ENCODE measurements at places on chromosomes 11 and 22.

DNA sequence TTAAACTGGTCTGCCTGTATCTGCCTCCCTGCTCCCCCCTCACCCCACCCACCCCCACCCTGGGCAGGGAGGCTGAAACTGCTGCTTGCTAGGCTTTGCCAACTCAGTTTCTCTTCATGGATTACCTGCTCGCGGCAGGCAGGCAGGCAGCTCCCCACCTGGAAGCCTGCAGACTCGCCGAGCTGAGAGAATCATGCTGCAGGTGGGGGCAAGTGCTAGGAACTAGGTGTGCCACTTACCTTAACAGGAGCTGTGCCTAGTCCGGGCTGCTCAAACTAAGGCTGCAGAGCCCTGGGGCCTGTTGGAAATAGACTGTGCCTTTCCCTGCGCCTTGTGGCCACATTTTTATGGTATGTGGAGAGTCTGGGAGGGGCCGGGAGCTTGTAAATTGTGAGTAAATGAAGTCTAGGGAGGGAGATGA lies 30.3 kb downstream of the MARK2 start:
- no peak for DNase-seq

DNA sequence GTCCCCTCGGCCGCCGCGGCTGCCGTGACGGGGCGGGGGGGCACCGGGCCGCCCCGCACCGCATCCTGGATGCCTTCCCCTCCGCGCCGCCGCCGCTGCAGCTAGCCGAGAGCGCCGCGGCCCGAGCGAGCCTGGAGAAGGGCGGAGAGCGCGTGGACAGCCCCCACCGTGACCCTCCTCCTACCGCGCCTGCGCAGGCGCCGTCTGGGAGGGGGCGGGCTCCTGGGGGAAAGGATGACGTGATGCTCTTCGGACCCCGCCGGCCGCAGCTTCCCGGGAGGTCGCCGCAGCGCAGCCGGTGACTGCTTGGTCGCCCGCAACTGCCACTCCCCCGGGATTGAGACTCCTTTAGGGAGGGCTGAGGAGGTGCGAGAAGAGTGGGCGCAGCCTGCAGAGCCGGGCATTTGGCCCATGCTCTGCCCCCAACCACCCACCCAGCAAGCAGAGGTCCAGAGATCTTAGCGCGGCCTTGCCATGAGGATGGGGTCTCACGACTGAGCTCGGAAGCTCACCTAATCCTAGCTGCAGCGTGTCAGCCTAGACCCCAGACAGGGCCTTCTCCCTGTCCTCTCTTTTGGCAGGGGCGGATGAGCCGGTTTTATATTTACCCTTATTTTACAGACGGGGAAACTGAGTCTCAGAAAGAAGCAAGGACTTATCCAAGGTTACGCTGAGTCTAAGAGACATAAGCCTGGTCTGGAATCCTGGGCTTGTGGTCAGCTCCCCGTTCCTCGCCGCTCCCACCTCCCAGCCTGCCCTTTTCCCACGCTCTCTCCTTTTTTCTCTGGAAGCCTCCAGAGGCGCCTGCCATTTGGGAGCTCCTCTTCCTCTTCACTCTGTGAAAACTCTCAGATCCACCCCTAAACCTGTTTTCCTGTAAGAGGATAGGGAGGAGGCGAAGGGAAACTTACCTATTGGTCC lies at the start of gene DENND5A:
Gene DENND5A, minus strand, starts transcription at position 140 of the 921 bp plus-strand sequence. CDS start 281 bp downstream, outside the sequence.
- peak; percentile 98 for DNase-seq

DNA sequence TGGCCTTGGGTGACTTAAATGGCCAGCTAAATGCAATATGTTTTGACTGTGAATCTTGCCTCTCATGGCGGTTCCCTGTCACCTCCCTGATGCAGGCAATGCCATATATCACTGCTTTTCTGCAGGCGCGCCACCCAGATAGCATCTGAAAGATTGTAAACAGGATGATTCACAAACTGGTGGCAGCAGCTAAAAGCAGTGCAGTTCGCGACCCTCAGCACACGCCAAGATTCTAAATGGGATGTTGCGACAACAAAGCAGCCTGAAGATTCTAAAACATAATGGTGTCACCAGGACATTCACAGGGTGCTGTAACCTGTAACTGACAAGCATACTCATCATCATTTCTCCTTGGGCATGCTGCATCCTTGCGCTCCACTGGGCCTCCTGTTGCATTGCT lies 440.4 kb upstream of the CADM1 start:
- DNase-seq, result no peak

GRCh38 chr22:38201371-38201710 lies 453 bp upstream of the MAFF start:
- no peak for DNase-seq

DNA sequence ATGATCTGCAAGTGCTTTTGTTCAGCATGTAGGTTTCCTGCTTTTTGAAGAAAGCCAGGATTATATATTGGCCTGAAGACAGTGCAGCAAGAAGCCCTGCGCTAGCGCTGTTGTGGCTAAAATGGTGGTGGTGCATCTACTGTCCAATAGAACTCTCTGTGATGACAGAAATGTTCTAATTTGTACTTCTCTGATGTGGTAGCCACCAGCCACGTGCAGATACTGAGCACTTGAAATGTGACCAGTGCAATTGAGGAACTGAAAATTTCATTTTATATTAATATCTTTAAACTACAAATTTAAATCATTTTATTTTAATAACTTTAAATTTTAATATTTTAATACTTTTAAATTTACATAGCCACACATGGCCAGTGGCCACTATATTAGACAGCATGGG lies 73.0 kb upstream of the PAX6 start:
- no peak for DNase-seq

DNA sequence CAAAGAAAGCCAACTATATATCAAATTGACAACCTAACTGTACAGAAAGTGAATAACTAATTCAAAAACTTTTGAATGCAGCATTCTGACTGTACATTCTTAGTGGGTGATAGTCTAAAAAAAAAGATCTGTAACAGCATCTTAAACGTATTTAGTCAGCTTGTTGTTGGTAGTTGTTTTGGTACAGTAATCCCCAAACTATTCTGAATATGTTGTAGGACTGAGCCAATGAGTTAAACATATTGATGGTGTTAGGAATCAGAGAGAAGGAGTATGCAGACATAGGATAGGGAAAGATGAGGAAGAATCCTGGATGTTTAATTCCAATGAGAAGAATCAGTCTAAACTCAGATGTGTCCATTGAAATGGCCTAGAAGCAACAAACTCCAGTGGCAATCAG lies 41.9 kb upstream of the KIRREL3 start:
- no peak for DNase-seq

- no peak for DNase-seq
These were observed 24.9 kb downstream of the CD44 start for GRCh38 chr11:35163702-35164496.

DNA sequence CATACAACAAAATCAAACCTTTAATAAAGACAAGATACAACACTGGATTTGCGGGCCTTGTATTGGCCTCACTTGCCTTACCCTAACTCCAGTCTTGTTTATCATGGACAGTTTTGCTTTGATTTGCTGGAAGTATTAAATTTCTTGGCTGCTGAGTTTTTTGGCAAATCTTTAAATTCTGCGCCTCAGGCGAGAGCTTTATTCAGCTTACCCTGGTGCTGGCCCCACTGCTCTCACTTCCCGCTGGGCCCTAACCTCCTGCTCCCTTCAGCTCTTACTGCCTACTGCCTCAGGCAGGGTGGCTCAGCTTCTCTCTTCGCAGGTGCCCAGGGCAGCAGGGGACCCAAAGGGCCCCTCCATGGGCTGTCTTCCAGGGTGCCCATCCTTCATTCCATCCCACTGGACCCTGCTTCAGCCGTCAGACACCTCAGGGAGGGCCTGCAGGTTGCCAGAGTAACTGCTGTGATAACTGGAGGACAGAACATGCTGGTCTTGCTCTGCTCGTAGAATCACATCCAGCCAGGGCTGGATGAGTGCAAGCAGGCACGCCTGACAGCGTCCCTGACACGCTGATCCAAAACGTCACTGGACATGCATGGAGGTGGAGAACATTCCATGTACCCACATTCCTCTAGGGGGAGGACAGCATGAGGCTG lies 45.7 kb upstream of the TUB start:
- DNase-seq, result no peak

- DNase-seq, result no peak
These were observed 75.6 kb downstream of the SNX19 start for GRCh38 chr11:130840679-130841078.

DNA sequence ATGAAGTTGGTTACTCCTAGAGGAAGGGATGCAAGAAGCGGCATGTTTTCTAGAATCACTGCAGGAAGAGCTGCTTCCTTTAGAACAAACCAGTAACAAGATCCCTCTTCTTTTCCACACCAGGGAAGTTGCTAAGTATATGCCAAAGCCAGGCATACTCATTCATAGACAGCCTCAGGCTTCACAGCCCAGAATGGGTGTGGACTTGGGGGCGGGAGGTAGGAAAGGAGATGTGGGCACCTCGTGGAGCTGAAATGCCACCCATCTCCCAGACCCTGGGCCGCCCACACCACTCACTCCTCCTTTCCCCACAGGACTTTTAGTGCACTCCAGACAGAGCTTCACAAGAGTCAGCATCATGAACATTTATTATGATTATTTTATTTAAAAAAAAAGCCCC lies 16.0 kb upstream of the TMEM121B start:
- no peak for DNase-seq

DNA sequence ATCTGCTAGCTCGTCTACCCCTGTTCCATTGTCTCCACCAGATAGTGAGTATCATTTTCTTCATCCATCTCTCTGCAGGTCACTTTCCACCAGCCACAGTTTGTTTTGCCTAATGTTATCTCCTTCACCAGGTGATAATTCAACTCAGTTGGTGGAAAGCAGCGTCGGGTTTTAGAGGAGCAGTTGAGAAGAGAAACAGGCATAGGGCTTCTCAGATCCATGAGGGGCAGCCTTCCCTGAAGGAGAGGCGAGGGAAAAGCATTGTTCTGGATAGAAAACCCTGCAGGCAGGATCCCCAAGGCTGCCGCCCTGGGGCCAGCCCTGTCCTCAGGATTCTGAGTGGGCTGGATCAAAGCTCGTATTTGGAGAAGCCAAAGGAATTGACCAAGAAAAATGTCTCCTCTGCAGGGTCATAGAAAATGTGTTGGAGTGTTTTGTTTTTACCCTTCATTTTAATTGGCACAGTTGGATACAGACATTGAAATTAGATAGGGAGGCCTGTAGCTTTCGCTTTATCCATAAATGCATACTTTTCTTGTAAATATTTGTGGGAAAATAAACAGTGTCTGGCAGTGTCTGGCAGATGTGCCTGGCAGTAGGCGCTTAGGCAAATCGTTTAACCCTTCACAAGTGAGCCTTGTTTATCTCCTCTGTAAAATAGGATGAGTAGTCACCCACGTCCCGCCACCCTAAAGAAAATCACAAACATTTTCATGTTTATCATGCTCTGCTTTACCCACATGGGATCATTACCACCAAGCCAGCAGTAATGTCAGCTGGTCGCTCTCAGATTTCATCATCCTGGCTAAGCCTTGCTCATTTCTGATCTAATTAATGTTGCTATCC lies 73.4 kb upstream of the TTC12 start:
- DNase-seq, result no peak

GRCh38 chr11:68038718-68039525 lies at the start of gene TCIRG1:
TSS of gene TCIRG1 (plus strand) at chr11:68039025. CDS start at chr11:68041272, 2,247 bp downstream.
- DNase-seq, result peak; percentile 80

- no peak for DNase-seq
These were observed 10.5 kb upstream of the CCND1 start for GRCh38 chr11:69630424-69630823.

GRCh38 chr11:108870373-108871020 lies 205.6 kb downstream of the DDX10 start:
- DNase-seq, result no peak
